ENCODE measurements at places on chromosomes 11 and 22.

DNA sequence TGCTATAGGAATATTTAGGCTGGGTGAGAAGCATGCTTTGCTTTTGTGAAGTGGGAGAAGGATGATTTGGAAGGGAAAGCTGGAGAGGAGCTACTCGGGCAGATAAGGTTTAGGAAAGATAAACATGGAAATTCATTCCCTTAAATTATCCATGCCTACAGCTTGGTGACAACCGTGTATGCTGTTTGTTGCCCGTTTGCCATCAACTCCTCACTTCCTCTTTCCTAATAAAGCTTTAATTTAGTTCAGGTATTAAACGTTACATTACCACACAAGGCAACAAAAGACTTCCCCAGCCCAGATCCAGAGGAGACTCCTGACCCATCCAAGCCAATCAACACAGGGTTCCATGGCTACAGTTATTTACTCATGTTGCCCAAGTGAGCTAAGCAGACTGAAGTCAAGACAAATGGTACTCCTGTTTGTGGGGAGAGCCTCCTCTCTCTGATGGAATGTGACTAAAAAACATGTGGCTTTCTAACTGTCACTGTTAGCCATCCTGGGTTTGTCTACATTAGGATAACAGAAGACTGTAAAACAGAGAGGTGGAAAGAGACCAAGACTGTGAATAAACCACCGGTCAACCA is 101.7 kb upstream of the GRAMD1B start:
- DNase-seq = no peak

- DNase-seq = no peak
Observed at GRCh38 chr11:73981051-73981805, 1.4 kb downstream of the UCP2 start.

DNA sequence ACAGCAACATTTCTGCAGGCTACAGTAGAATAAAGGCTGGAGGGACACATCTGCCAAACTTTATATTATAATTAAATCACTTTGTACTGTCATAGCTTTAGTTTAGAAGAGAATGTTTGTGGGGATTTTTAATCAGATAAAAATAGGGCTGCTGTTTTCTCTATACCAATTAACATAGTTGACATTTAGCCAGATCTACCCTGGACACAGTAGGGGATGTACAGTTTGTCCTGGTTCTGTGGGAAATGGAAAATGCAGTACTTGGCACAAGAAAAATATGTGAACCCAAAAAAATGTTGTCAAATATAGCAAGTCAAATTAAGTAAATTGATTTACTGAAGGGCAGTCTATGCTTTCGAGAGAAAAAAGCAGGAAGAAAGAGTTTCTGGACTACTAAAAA is 20.8 kb upstream of the PICALM start:
- DNase-seq = no peak

GRCh38 chr11:105142167-105142566 is 2.6 kb upstream of the CARD18 start:
- no peak for DNase-seq

GRCh38 chr11:115256397-115257197 is 247.6 kb downstream of the CADM1 start:
- no peak for DNase-seq

DNA sequence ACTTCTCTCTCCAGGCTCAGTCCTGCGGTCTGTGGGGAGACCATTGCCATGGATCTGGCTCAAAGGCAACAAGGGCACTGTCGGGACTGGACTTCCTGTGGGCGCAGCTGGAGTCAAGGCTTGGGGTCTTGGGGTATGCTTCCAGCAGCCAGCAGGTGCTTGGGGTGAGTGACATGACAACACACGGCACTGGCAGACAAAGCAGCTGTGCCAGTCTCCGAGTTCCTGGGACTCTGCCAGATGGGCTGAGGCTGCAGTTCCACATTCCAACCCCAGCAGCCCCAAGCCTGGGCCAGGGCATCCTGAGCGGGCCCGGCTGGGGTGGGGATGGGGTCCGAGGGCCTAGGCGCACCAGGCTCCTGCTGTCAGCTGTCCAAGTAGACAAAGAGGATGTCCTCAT is 12.3 kb downstream of the GUCD1 start:
- no peak for DNase-seq

GRCh38 chr11:58888579-58888978 is 44.1 kb upstream of the GLYATL2 start:
- DNase-seq = no peak

DNA sequence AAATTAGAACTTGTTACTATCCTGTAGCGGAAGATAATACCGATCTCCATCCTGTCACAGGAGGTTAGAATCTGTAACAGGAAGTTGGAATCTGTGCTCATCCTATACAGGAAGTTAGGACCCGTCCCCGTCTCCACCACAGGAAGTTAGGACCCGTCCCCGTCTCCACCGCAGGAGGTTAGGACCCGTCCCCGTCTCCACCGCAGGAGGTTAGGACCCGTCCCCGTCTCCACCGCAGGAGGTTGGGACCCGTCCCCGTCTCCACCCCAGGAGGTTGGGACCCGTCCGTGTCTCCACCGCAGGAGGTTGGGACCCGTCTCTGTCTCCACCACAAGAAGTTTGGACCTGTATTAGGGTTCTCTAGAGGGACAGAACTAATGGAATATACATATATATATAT is 52.2 kb downstream of the FBLN1 start:
- no peak for DNase-seq

DNA sequence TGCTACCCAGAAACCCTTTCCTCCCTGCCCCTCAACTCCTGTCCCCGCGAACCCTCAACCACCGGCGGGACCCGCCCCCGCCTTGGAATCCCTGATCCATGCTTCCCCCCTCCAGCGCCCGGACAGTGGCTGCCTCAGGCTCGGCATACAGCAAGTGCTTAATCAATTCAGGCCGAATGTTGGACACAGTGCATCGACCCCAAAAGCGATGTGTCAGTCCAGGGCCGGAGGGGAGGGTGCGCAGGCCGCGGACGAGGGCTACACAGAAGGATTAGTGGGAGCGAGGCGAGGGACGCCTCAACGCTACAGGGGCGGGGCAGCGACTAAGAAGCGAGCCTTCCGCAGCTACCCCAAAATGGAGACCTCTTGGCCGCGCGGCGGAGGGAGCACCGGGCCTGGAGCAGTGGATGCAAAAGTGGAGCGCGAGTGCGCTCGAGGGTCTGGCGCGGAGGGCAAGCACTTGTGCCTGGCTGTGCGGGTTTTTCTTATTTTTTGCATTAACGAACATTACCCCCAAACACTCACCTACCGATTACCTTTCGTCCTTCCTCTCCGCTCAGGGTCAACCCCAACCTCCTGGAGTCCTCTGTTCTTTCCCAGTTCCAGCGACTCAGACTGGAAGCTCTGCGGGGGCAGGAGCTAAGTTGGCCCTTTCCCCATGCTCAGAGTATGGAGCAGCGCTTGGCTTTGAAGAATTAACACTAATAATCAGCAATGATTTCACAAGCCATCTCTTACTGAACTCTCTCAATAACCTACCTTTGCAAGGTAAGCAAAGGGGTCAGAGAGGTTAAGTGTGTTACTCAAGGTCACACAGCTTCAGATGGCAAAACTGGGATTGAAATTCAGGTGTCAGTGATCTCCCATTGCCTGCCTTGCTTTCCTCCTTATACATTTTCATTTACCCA is 30.0 kb upstream of the WNT11 start:
- peak; percentile 40 for DNase-seq

GRCh38 chr11:92717240-92717639 is 252.2 kb upstream of the MTNR1B start:
- DNase-seq = no peak

- DNase-seq = no peak
Observed at GRCh38 chr11:134944986-134945385, 532.9 kb upstream of the B3GAT1 start.

DNA sequence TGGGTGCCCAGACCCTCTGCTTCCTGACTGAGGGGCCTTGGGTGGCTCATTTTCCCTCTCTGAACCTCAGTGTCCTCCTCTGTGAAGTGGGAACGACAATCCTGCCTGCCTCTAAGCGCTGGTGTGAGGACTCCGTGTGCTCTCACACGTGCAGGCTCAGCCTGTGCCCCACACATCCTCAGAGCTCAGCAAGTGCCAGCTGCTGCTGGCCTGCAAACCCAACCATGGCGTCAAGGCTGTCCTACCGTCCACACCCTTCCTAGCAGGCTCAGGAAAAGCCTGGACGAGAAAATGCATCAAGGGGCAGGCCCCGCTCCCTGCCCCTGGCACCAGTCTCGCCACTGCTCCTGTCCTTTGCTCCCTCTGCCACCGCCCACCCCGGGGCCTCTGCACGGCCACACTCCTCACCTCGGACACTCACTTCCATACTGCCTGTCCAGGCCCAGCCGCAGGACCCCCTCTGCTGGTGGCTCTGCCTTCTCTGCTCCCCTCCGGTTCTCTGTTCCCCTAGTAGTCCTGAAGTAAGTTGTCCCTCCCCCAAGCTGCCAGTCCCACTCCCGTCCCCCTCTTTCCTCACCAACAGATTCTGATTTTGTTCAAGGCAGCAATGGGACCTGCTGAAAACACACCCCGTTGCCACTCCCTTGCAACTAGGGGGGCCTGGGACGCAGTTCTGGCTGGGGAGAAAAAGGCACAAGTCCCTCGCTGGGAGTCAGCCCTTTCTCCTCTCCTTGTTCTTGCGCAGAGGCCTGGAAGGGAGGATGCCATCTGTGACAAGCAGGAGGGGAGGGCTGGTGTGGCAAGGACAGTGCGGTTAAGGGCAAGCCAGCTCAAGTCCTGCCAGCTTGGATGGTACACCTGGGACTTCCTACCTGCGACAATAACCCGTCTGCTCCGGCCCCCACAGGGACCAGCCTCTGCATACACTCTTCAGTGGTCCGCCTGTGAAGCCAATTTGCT is 62.2 kb downstream of the ARFGAP3 start:
- no peak for DNase-seq

- no peak for DNase-seq
Observed at GRCh38 chr11:101482556-101483124, 101.2 kb downstream of the TRPC6 start.

- no peak for DNase-seq
Observed at GRCh38 chr22:44328326-44328725, 15.6 kb upstream of the SHISAL1 start.

GRCh38 chr22:38136607-38137006 is 26.1 kb upstream of the BAIAP2L2 start:
- DNase-seq = no peak

- DNase-seq = no peak
Observed at GRCh38 chr11:2836315-2837095, 49.1 kb downstream of the CDKN1C start.

GRCh38 chr22:48594016-48594756 is 1233.5 kb downstream of the BRD1 start:
- no peak for DNase-seq

- no peak for DNase-seq
Observed at GRCh38 chr22:37509059-37509860, 10.0 kb downstream of the CARD10 start.

DNA sequence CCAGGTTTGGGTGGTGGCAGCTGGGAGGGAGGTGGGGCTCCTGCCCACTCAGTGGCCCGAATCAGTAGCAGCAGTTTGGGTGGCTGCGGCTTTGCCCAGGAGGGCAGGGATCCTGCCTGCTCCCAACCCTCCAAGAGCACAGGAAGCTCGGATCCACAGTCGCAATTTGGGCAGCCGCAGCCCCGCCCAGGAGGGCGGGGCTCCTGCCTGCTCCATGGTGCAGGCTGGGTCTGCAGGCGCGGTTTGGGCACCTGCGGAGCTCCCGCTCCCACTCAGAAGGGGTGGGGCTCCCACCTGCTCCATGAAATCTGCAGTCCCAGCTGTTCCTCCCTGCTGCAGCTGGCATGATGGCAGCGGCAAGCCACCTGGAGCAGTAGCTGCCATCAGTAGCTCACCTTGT is 38.1 kb upstream of the CALCB start:
- no peak for DNase-seq

- no peak for DNase-seq
Observed at GRCh38 chr11:45288339-45288738, 2.2 kb upstream of the SYT13 start.

GRCh38 chr11:122155765-122156527 is 39.9 kb upstream of the BLID start:
- DNase-seq = no peak

GRCh38 chr22:25084405-25085107 is 115.1 kb upstream of the CRYBB3 start:
- DNase-seq = no peak

DNA sequence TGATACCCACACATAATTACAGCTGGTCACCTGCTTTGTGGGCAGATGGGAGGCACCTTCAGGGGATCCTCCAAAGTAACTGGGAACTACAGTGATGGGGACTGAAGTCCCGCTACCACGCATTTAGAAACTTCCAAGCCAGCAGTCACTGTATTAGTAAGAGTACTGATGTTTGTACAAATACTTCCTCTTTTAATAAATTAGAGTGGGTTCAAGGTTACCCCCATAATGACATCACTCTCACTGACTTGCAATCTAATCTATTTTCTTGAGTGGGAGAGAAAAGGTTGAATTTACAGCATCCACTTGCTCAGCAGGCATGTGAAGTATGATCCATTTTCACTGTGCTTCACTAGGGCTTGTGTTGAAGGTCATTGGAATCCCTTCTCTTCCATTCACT is 72.1 kb upstream of the TIMP3 start:
- no peak for DNase-seq

DNA sequence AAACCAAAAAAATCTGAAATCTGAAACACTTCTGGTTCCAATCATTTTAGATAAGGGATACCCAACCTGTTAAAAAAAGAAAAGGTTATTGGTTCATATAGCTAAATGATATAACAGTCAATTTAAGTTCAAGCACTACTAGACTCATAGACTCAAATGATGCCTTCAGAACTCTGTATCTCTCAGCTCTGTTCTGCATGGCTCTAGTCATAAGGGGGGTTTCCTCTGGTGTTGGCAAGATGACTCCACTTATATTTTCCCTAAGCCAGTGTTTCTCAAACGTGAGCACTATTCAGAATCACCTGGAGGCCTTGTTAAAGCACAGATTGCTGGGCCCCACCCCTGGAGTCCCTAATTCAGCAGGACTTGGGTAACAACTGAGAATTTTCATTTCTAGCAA is 11.5 kb upstream of the RRAS2 start:
- DNase-seq = no peak

- no peak for DNase-seq
Observed at GRCh38 chr11:94557421-94557820, 9.7 kb upstream of the PIWIL4 start.

DNA sequence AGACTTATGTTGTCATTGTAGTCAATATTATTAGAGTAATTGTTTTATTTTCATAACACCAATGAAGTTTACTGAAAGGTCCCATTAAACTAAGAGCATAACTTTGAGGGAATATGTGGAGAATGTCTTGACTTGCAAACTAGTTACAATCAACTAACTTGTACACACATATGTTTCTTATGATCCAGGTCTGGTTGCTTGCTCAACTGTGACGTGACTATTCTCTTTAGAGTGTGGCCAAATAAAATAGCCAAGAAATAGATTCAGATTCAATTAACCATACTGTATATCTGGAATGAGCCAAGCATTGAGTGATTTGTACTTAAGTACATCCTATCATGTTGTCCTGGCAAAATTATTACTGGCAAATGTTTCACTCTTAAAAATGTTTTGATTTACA is 101.7 kb downstream of the METTL15 start:
- no peak for DNase-seq

DNA sequence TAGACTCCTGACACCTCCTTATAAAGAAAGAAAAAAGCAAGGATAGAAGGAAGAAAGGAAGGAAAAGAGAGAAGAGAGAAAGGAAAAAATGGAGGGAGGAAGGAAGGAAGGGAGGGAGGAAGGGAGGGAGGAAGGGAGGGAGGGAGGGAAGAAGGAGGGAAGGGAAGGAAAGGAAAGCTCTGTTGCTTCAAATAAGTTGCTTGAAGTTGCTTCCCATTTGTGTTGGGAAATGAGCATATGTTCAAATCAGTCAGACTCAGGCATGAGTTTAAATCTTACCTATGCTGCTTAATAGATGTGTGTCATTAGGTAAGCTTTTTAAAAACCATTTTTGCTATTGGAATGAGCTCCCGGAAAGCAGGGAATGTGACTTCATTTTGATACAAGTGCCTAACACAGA is 6.6 kb upstream of the GAS2 start:
- no peak for DNase-seq

Measured in activated CD8-positive, alpha-beta memory T cell treated with anti-CD3 and anti-CD28 coated beads, Interleukin-2, amount 50 U/mL, for 4 hours (primary cell).